Right hindlimb (tissue), 1 donor: ENCODE measurements at places on chromosomes 3 and 15.

DNA sequence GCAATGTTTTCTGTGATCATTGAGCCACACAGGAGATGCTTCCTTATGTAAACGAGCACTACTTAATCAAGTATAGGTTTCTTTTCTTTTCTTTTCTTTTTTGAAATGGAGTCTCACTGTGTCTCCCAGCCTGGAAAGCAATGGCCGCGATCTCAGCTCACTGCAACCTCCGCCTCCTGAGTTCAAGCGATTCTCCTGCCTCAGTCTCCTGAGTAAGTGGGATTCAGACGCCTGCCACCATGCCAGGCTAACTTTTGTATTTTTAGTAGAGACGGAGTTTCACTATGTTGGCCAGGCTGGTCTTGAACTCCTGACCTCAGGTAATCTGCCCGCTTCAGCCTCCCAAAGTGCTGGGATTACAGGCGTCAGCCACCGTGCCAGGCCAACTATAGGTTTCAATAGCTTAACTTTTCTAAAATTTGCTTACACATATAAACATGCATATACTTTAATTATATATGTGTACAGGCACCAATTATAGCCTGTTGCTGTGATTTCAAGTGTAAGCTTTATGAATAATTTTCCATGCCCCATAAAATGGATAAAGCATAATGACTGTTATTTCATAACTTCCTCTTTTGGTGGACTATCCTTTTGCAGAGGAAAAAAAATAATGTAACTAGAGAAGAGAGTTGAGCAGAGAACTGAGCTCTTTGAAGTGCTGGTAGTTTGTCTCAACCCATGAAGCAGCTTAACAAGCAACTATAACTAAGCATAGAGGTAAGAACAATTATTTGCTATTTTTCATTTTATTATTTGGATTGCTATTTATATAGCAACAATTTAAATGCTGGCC is 24.8 kb upstream of the MBNL1 start:
- DNase-seq: no peak

GRCh38 chr3:52447512-52448355 is 2.8 kb upstream of the SEMA3G start:
- no peak for DNase-seq

GRCh38 chr3:38641461-38642110 is 7.9 kb downstream of the SCN5A start:
- DNase-seq: no peak

DNA sequence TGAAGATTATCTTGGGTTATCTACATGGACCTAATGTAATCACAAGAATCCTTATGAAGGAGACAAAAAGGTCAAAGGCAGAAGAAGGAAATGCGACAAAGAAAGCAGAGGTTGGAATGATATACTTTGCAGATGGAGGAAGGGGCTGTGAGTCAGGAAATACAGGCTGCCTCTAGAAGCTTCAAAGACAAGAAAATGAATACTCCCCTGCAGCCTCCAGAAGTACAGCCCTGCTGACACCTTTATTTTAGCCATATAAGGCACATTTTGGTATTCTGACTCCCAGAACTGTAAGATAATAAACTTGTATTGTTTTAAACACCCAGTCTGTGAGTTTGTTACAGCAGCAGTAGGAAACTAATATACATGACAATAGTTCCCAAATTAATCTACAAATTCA is 58.6 kb downstream of the SIDT1 start:
- DNase-seq: no peak

GRCh38 chr3:98013411-98014267 is 21.5 kb downstream of the GABRR3 start:
- DNase-seq: no peak

- DNase-seq: no peak
These were observed 62.7 kb downstream of the GRIP2 start for GRCh38 chr3:14477311-14477935.

GRCh38 chr3:14186854-14187458 is 8.3 kb downstream of the LSM3 start:
- no peak for DNase-seq

DNA sequence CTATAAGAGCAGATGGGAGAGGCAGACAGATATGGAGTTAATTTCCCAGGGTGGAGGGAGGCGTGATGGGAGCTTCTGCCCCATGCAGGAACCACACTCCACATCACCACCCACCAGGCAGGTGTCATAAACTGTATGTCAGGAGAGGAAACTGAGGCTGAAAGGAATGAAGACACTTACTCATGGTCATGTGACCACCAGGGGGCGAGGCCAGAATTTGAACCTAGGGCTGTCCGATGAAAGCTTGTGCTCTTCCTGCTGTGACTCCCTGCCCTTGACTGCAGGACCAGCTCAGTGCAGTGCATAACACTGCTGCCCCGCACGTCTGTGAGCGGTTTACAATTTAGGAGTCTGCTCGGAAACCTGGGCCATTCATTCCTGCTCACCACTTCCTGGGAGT is 28.8 kb downstream of the NUP210 start:
- DNase-seq: no peak

DNA sequence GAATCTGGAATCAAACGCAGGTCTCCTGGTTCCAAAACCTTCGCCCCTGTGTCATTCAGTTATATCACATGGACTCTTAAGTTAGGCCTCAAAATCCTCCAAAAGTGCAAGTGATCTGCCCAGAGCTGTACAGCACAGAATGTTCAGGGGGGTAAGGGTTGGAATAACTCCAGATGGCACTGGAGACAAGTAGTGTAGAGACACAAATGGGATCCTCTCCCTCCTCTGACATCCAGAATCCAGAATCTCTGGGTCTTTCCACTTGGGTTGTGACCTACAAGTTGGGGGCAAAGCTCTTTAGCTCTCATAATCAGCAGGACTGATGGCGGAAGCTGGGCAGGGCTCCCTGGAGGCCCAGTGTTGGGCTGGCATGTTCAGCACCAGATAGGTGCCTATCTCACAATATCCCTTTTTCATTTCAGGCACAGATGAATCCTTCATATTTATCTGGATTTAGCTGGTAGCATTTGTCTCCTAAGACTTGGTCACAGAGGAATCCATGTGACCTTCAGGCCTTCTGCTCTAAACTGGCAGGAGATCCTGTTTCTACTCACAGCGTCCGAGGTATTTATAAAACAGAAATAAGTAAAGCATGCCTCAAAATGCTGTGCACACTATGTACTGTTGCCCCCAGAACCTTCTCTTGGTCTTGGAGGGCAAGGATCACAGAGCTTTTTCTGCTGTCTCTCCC is 15.4 kb downstream of the ABHD2 start:
- DNase-seq: no peak

DNA sequence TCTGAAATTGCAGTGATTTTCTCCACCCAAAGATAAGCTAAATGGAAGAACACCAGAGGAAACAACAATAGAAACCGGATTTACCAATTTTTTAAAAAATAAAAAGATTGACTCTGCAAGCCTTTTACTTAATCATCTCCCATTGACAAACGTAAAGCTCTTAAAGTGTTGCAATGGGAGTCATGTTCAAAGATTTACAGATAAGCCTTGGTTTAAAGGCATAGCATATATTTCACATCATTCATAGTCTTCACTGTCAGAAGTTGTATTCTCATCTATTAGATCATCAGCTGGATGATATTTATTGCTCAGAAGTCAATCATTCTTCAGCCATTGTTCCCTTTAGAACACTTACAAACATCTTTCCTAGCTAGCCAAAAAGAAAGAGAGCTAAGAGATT is 397.6 kb downstream of the GBE1 start:
- no peak for DNase-seq

- DNase-seq: no peak
These were observed 699.5 kb upstream of the CFAP20DC start for GRCh38 chr3:59749291-59749690.

GRCh38 chr15:37789881-37790280 is 144.6 kb upstream of the TMCO5A start:
- no peak for DNase-seq

DNA sequence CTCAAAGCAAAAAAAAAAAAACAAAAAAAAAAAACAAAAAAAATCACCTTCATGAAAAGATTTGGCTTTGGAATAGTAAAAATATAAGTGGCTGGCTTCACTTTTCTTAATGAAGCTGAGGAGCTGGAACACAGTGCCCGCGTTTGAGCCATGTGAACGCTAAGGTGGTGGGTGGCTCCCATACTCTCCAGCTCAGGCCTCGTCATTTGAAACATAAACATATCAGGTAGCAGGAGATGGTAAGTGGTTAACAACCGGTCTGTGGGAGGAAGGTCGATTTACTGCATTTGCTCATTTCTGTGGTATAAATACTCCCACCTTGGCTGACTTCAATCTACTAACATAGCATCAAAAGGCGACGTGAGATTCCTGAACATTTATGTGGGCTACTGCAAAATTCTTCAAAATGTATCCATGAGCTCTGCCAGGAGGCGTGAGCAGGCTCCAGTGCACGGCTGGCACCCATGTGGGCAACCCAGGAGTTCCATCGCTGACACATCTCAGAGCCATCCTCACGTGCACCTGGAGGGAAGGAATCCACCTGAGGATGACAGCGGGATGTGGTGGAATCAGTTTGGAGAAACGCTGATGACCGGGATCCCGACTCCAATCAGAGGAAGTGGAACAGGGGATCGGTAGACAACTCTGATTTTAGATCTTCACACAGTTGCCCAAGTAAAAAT is 157.6 kb downstream of the ATP10A start:
- DNase-seq: no peak

- no peak for DNase-seq
These were observed 120.3 kb upstream of the CHRM5 start for GRCh38 chr15:33848011-33848410.

- no peak for DNase-seq
These were observed 276.7 kb upstream of the POU1F1 start for GRCh38 chr3:87553058-87553457.

DNA sequence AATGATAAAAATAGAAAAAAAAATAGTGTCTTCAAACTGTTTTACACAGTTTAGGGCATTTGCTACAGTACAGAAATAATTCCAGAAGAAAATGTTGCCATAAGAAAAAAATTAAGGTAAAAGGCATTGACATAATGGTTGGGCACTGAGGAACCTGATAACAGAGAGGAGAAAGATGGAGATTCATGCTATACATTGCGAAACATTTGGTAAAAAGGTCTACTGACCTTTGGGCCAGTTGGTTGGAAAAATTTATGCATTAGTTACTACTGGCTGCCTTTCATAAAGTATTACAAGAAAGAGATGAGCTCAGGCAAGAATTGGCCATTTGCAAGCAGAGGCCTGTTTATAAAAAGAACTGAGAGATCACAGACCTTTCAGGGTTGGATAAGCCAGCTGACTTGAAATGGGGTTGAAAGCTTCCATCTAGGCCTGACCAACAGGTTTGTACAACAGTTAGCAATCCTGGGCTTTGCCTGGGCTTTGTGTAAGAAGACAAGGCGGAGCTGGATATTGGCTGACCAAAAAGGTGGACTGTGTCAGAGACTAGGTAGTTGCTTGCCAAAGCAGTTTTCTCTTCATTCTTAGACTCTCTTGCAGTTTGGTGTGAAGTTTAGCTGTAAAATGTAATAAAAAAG is 166.6 kb upstream of the MCTP2 start:
- DNase-seq: no peak
